ENCODE measurements at places on chromosomes 13 and 19. TPM values are rescaled to one million over a fixed set of nuclear protein-coding genes. Genes with fewer than 3 reads are reported as not detected.

DNA sequence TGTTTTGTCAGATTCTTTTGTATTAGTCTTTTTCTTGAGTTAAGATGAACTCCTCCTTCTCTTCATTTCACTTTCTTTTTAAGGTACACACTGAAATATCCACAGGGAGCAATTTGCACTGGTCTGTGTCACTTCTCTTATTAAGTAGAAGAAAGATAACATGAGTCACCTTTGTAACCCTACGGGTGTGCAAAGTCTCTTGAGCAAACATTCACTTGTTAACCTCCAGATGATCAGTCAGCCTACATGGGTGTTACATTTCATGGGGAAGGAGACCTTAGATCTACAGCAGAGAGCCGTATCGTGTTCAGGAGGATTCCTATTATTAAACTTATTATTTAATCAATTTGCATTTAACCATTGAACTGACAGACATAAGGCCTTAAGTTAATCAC lies 5.1 kb downstream of the ZNF507 start:
- no peak overlapping the region for H3K27ac ChIP-seq
- H3K4me3 ChIP-seq = no peak overlapping the region
- H3K27me3 ChIP-seq = no peaks in the 10 kb centered on the region
- H3K4me1 ChIP-seq = peaks cover 72% of the 10 kb centered on the region
- no peak for DNase-seq

DNA sequence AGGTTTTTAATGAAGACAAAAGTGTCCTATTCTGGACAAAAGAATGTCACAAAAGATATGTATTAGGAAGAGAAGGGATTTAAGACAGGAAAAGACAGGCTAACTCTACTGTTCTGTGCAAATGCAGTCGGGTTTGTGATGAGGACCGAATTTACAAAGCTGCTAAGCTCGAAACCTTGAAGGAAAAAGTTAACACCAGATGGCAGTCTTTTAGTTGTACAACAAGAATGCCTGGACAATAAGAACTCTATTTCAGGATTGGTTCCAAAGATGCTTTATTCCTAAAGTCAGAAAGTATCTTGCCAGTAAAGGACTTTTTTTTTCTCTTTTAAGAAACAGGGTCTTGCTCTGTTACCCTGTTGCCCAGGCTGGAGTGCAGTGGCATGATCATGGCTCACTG lies 51.1 kb downstream of the HS6ST3 start:
- DNase-seq = no peak
- H3K4me1 ChIP-seq = no peaks in the 10 kb centered on the region
- no peak overlapping the region for H3K27ac ChIP-seq

GRCh38 chr19:39247701-39248664 lies 673 bp downstream of the IFNL4 start:
- no peak for DNase-seq
- H3K27me3 ChIP-seq = peaks cover 7% of the 10 kb centered on the region
- H3K4me3 ChIP-seq = no peak overlapping the region
- H3K36me3 ChIP-seq = no peaks in the 10 kb centered on the region

HPN gene
- not detected for total RNA-seq
